ENCODE measurements at places on chromosomes 1 and 21.

DNA sequence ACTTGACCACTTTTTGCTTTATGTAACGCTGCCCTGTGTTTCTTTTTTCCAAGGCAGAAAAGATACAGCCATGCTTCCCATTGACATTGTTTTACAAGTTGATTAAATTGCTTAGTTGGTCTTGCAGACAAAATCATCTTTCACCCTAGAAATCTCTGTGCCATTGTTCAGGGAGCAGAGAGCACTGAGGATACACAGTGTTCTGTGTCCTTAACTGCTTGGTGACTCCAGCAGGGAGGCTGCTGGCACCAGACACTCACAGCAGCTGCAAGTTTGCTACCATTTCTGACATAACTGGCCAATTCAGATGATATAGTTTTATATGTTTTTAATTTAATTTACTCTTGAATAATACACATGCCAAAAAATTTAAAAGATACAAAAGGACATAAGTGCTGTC is 118.7 kb downstream of the RGS2 start:
- no peak for DNase-seq

DNA sequence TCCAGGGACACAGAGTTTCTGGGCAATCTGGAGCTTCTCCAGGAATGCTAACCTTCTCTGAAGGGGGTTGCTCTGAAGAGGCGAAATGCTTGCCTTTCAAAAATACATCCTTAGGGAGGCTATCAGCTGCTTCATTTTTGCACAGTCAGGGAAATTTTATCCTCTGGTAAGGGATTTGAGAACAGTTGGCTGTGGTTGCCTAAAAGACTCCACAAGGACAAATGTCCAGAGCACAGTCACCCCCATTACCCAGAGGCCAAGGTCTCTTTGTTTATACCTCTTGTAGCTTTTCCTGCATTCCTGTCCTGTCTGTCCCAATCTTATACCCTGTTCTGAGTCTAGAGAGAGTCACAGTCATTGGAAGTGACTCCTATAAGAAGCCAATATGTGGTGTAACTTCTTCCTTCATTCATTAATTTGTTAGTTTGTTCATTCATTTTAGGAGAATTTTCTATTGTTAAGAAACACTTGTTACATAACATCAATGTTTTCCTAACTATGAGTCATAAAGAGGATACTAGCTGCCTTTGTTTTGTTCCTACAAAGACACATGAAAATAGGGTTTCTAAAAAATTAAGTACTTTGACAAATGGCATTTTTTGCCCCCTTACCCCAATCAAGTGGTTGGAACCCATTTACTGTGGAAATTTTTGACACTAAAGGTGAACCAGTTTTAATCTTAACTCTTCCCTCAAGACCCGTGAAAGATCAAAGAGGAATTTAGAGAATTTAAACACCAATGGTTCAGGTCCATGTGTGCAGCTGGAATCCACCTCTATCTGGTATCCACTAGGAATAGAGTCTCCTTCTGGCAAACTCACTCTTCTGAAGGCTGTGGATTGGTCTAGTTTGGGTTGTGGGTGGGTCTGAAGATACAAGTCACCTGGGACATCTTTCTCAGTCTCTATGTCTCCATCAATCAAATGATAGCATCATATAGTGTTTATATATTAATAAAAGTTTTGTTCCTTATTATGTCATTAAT is 47.1 kb downstream of the GPR88 start:
- no peak for DNase-seq

GRCh38 chr21:33025489-33026442 is at the start of gene OLIG2:
Gene OLIG2 (plus strand): TSS chr21:33025935. CDS start chr21:33026863, 928 bp downstream.
- no peak for DNase-seq

DNA sequence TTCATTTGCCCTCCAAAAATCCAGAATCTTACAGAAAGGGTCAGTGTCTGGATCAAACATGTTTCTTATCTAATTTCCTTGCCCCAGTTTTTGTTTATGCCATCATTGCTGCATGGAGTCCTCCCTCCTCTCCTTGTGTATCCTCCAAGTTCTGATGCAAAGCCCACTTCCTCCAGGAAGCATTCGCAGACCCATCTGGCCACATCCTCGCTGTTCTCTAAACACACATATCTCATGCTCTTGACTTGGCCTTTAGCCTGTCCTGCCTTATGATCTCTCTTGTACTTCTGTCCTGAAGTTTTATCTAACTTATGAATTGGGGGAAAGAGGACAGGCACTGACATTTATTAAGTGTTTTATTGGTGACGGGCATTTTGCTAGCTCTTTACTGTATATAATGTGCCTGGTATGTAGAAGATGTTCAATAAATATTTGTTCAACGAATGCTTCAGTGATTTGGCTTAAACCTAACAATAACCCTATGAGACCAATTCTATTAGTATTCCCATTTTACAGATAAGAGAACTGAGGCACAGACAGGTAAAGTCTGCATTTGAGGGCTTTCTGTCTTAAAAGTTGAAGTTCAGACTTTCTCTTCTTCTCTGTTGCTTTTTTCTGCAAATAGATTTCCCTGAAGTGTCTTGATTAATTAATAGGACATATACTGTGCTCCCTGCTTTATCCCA is 19.2 kb upstream of the ID3 start:
- DNase-seq, result no peak

GRCh38 chr21:33901412-33902288 is 14.0 kb downstream of the ATP5PO start:
- no peak for DNase-seq

DNA sequence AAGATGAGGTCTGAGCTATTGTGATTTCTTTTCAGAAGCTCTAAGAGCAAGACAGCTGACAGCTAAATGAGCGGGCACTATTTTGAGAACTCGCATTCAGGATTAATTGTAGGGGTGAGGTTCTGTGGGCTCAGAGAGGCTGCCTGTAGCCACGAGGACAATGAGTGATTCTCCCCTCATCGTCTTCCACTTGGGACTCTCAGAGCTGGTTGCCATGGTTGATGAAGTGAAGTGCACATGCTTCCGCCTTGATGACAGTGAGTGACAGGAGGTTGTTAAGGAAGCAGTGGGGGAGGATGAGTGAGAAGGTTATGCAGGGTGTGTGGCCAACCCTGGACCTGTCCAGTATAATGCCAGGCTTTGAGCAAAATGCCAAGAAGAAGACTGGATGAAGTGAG is 341.7 kb downstream of the PCP4 start:
- no peak for DNase-seq

DNA sequence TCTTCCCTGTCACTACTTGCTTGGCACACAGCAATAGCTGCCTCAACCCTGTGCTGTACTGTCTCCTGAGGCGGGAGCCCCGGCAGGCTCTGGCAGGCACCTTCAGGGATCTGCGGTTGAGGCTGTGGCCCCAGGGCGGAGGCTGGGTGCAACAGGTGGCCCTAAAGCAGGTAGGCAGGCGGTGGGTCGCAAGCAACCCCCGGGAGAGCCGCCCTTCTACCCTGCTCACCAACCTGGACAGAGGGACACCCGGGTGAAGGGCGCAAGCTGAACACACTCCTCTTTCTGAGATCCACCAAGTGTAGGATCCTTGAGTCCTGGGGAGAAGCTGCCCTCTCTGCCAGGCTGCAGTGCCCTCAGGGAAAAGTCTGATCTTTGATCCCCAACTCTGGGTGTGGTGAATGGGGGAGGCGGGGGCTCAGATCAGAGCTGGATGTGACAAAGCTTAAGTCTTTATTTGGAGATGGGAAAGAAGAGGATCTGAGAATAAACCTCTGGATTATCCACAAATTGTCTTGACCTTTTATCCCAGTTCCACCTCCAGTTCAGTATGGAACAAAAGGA is 1.2 kb downstream of the RXFP4 start:
- no peak for DNase-seq

- DNase-seq, result no peak
These were observed 109.0 kb downstream of the PGBD5 start for GRCh38 chr1:230316864-230317745.

- no peak for DNase-seq
These were observed 192.3 kb downstream of the ZNF326 start for GRCh38 chr1:90187323-90187585.

DNA sequence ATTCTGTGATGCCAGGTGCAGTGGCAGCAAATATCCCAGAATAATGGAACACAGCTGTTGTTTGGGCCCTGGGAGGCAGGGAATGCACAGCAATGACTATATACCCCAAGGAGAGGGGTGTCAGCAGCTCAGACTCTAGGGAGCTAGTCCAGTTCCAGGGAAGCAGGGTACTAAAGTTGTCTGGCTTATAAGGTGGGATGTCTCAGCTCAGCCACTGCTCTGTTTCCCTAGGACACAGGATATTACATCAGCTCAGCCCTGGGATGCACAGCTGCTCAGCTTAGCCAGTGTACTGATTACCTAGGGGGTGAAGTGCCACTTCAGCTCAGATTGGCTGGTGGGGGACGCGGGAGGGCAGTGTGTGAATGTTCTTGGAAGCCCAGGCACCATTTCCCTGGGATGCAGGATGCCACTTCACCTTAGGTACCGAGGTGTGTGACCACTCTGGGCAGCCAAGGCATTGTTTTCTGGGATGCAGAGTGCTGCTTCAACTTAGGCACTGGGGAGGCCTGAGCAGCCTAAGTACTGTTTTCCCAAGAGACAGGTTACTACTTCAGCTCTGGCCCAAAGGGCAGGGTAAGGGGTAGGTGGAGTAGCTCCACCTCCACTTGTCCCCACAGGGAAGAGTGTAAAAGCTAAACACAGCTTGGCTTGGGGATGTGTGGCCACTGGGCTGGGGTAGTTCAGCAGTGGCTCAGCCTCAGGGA is 59.4 kb downstream of the DIPK1A start:
- no peak for DNase-seq

DNA sequence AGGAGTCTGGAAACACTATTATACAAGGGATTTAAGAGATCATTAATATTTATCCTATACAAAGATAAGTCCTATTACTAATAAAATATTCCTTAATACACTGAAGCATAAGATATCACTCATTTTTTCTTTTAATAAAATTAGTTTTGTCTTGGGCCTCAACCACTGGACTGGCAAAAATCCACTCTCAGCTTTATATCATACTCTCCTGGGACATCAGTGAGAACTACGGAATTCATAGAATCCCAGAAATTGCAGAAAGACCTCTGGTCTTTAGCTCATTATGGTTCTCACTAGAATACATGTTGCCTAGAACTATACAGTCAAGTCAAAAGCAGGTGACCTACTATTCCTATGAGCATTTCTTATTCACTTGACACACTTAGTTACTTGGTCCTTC is 285.0 kb downstream of the LRRC40 start:
- no peak for DNase-seq
